Osteoblast (primary cell): ENCODE measurements at places on chromosomes 16 and 17. TPM values are rescaled to one million over a fixed set of nuclear protein-coding genes. Genes with fewer than 3 reads are reported as not detected.

TMEM204 gene
- 7.7 and 8.3 TPM in 2 replicates for total RNA-seq

NATD1 gene
- 13.0 and 15.2 TPM in 2 replicates for total RNA-seq

CTRB1 gene
- total RNA-seq, result not detected in 2 replicates

CEP112 gene
- 8.3 and 10.6 TPM in 2 replicates for total RNA-seq

PDE6G gene
- total RNA-seq, result not detected in 2 replicates

SPIRE2 gene
- total RNA-seq, result 0.72 and 1.5 TPM in 2 replicates

TBC1D3H gene
- not detected in 2 replicates for total RNA-seq

SLC16A11 gene
- 0.29 and 0.36 TPM in 2 replicates for total RNA-seq

KRTAP9-8 gene
- not detected in 2 replicates for total RNA-seq
